ENCODE measurements at places on chromosomes 11 and 22.

GRCh38 chr22:50202130-50202666, 1.4 kb downstream of the SELENOO start:
- no peak for DNase-seq

DNA sequence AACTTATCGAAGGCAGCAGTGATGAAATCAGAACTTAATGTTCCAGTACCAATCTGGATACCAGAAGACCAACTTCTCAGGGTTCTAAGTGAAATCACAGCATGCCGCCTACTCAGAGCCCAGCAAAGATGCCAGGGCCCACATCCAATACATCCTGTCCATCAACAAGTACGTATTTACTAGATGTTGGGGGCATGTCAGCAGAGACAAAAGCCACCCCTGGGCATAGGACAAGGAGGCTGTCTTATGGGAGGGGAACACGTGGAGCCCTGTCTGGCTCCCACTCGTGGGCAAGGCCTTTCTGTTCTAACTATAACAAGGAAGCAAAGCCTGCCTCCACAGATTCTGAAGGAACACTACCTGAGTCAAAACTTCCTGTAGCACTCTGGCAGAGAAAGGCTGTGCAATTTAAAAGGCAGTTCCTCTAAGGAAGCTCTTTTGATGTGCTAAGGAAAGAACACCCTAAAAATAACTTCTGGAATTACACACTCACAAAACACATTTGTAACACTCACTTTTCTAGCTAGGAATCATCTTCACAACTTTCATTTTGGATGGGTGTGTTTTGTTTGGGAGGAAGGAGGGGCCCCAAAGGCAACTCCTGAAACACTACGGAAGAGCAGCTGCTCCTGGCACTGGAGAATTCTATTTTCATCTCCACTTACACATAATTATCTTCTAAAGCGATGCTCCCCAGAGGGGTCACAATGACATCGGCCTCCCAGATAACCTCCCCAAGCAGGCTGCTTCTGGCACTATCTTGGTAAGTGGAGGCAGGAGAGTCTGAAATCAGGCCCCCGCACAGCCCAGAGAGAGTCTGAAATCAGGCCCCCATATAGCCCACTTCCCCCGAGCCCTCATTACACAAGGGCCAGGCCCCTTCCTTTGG, 14.2 kb downstream of the SMCO4 start:
- no peak for DNase-seq

DNA sequence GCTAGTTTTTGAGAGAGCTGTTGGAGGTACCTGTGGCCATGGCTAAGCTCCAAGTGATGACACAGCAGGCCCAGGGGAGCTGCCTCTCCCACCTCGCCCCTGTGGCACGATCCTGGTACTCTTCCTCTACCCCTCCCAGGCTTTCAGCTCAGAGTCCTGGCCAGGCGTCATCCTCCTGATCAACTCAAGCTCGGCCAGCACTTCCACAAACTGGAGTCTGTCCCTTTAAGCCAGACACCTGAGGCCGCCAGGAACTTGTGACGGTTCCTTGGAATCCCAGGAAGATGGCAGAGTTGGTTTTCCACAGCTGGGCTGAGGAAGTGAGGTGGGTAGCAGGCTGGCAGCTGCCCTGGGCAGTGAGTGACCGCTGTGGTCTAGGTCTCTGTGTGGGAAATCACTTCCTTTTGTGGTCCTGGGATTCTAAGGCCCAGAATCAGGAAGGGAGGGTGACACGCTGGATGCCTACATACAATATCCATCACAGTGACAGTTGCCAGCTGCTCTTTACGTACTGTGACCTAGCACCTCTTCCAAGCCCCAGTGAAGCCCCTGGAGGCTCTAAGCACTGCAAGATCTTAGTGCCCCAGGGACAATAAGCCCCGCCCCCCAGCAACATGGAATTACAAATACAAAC, 3.2 kb upstream of the CST6 start:
- no peak for DNase-seq

DNA sequence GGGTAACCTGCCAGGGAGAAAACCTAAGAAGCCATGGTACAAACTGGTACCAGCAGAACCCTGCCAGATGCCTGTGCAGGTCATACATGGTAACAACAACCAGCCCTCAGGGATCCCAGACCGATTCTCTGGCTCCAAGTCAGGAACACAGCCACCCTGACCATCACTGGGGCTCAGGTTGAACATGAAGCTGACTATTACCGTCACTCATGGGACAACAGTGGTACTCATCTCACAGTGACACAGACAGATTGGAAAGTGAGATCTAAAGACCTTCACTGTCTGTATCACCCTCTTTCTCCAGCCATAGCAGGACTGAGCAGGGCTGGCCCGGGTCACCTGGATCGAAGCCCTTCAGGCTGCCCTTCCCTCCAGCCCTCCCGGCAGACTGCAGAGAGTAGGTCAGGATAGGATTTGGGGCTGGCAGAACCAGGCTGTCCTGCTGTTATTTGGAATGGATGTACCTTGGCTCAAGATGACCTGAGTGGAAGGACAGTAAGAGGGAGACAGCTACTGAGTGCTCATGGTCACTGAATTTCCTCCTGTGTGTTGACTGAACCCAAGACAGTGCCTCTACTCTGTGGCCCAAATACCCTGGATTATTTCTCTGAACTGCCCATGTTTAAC, 94.7 kb downstream of the GGTLC2 start:
- DNase-seq: no peak

- no peak for DNase-seq
Measured at GRCh38 chr22:49991907-49992533, 20.5 kb downstream of the IL17REL start.

DNA sequence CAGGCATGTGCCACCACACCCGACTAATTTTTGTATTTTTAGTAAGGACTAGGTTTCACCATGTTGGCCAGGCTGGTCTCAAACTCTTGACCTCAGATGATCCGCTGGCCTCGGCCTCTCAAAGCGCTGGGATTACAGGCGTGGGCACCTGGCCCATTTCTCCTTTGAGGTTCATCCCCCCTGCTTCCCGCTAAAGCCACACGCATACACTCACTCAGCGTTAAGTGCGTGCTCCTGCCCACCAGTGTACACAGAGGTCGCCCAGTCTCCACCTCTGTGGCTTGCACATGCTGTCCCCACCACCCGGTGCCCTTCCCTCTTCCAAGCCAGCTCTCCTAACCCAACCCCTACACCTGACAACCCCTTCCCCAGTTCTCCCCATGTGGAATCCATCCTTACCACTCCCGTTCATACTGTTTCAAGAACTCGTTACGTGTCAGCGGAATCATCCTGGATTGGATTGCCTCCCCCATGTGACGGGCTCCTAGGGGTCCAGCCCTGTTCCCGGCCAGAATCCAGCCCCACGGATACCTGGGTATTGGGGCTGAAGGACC, 15.7 kb upstream of the CYTH4 start:
- DNase-seq: no peak

- no peak for DNase-seq
Measured at GRCh38 chr11:14617241-14618027, 26.2 kb upstream of the PDE3B start.

- DNase-seq: no peak
Measured at GRCh38 chr11:57241353-57241972, 4.4 kb upstream of the APLNR start.

DNA sequence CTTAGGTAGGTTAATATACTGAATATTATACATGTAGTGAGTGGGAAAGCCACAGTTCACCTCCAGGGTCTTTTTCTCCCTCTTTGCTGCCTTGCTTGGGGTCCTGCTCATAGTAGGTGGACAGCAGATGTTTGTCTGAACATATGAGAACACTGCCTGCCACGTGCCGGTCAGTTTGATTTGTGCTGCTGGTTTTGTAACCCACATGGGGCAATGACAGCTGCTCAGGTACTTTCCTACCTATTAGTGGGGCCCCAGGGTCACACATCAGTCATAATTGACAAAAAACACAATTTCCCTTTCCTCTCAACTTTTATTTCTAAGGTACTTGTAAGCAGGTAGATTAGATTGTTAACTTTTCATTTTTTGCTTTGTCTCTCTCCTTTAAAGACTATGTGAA, 43.8 kb downstream of the BMAL1 start:
- no peak for DNase-seq

- no peak for DNase-seq
Measured at GRCh38 chr22:29031227-29032011, 30.2 kb downstream of the C22orf31 start.

Data from progenitor cell of endocrine pancreas (in vitro differentiated cells).